ENCODE measurements at places on chromosomes 2 and 18.

DNA sequence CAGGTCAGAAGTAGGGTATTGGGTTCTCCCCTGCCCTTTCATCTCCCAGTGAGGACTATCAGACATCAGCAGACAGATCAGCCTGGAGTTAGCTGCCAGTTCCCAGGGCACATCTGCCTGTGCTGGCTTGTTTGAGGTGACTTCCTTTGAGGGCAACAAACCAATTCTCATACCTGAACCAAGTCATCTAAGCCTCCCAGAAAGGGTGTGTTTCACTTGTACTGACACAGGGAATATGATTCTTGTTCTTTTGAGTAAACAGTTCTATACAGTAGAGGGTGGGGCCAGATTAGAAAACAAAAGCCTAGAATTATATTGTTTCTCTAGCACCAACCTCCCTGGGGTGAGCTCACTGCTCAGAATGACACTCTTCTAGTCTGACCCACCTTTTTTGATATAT, 591.9 kb downstream of the SLC4A3 start:
- no peak for DNase-seq

GRCh38 chr18:35334212-35334611, 10.0 kb downstream of the ZNF24 start:
- no peak for DNase-seq

DNA sequence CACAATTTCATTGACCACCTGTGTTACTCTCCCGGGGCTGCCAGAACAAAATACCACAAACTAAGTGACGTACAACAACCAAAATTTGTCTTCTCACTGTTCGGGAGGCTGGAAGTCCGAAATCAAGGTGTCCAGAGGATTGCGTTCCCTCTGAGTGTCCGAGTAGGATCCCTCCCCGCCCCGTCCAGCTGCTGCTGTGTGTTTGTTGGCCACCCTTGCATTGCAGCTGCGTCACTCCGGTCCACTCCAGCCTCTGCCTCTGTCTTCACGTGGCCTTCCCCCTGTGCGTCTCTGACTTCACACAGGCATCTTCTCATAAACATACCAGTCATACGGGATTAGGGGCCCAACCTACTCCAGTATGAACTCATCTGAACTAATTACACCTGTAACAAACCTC, 251.8 kb upstream of the SMIM21 start:
- no peak for DNase-seq

DNA sequence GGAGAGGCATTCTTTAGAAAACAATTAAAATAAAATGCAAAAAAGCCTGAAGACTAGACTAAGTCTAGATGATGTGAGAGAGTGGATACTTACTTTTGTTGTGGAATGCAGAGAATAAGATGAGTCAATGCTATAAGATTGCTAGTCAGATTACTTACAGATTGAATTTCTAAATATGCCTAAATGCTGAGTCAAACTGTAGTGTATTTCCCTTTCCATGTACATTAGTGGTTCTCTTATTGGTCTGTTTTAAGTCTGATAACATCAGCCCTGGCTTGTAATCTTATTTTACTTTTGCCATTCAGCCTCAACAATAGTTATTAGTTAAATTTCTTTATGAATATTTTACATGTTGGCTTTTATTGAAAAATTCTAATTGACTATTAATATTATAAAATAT, 702.7 kb downstream of the SOCS6 start:
- no peak for DNase-seq

DNA sequence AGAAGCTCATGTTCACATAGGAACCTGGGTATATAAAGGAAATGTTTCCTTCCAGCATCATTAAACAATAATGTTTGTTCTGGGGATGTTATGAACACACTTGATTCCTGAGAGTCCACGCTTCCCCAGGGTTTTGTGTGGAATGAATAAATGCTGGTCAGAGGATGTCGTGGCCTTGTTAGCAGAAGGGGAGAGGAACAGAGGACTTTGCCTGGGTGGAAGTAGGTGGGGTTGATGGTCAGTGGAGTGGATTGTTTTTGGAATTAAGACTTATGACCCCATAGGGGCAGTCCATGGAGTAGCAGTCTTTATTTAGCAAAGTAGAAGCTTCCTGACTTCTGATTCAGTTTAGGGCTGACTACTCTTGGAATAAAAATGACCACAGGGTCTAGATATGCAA, 139.6 kb downstream of the MYO1B start:
- no peak for DNase-seq

DNA sequence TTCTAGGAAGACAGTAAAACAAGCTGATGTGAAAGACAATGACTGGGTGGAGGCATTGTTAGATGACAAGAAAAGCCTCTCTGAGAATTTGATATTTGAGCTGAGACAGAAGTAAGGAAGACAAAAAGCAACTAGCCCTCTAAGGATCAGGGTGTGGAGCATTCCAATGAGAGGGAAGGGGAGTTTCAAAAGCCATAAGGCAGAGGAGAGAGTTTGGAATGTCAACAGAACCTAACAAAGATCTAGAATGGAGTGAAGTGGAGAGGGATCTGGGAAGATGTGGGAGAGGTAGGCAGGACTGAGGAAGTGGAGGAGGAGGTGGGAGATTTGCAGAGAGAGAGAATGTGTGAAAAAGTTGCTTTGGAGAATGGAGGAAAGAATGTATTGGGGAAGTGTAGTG, 17.3 kb upstream of the ASXL2 start:
- no peak for DNase-seq

DNA sequence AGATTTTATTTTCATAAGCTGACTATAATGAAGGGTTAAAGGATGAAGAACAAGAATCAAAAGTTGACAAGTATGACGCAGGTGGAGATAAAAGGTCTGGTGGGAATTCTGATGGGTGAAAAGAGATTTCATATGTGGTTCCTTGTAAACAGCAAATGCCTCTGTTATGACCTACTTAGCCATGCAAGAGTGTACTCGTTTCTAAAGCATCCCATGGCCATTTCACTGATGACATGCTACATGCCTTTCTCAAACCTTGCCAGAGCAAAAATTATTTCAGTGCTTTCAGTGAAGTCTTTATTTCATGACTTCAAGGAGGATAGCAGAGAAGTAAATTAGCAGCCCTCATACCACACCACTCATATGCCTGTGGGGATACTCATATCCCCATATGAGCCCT, 71.7 kb downstream of the FEZ2 start:
- no peak for DNase-seq

- DNase-seq = no peak
Measured at GRCh38 chr18:47574966-47575365, 323.5 kb upstream of the SKOR2 start.

DNA sequence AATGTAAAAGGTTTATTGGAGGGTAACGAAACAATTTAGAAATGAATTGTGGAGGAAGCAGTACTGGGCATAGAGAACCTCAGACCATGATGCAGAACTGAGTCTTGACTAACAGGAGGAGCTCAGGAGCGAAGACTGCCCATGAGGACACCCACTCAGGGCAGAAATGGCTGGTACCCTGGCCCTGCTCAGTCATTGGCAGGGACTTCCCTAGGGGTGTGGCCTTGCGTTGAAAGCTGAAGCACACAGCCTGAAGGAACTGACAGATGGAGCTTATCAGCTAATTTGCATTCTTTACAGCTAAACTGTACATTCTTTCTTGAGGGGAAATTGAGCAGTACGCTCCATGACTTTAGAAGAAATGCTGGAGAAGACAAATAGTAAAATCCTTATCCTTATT, 57.1 kb downstream of the PDK1 start:
- no peak for DNase-seq

Measured in T-cell (primary cell).